ENCODE measurements at places on chromosomes 4 and X.

- peak; percentile 79 for DNase-seq
These were observed 23.7 kb downstream of the PLS3 start for GRCh38 chrX:115584696-115585095.

DNA sequence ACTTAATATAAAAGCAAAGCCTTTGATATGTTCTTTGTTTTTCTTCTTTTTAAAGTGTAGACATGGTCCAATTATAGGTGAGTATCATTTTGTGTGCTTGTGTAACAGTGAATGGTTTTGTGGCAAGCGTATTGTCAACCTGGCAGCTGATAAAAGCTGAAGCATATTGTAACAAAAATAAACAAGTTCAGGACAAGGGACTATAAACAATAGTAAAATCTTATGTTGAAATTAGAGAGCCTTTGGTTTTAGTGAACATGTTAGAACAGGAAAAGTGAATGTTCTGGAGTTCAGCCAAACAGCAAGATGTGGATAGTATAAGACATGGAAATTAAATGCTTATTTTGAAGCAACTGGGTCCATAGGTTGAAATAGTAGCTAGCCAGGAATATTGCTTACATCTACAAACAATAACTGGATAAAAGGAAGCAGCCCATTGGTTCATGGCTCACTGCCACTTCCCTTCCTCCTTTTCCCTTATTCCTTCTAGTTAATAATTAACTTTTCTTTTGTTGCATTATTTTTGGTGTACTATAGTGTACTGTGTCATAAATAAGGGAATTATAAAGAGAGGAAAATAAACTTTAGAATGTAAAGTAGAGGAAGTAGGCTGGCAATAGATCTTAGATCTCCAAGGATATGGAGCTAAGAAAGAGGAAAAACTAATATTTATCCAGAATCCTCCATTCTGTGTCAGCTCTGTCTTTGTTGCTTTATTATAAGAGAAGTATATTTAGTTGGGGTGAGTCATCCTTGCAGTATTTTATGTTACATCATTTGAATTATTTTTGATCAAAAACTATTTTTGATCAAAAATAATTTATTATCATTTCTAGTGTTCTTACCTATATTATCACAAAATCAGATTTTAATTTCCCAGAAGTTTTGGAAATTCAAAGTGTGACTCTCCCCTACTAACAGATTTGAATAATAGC lies 65.6 kb downstream of the MRPL1 start:
- no peak for DNase-seq

DNA sequence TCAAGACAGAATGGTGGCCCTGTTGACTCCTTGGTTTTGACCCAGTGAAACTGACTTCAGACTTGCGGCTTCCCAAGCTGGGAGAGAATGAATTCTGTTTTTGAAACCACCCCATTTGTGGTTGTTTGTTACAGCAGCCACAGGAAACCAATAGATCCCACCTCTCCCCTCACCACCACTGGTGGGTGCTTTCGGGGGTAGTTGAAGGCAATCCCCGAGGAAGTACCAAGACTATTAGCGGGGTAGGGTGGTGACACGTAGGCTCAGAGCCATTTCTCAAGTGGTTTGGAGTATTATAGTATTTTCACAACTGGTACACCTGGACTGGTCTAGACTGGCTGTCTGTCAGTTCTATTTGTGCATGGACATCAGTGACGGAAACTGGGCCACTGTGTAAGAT lies 189.1 kb upstream of the RBPJ start:
- DNase-seq, result no peak

DNA sequence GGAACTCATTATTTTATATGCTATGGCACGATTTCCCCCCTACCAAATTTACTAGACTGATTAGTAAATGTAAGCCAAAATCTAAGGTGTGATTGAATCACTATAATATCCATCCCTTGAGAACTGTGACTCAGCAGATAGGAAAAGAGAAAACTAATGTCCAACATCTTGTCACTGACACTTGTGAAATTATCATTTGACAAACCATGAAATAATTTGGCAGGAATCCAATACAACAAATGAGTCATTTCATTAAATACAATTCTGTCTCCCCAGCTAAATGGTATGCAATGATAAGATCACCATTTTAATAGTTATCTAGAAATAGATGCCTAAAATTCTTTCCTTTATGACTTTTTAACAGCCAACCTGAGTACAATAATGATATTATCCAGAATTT lies 462.3 kb downstream of the DMD start:
- no peak for DNase-seq

GRCh38 chr4:102355748-102356147 lies 10.5 kb upstream of the SLC39A8 start:
- DNase-seq, result no peak

DNA sequence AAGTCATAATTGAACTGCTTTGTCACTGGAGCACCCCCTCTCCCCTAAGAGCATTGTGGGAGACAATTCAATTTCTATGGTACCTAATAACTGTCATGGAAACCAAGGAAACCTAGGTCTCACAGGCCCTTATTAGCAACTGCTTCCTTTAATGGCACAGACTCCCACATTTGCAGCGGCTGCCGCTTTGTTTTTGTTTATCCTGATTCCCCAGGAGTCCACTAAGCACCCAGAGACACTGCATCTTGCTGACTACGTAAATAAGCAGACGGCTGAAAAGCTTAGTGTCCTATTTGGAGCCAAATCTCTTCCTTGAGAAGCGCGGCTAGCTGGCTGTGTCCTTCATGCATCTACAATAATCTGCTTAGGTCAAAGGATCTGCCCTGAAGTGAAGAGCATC lies 494.4 kb downstream of the TMA16 start:
- DNase-seq, result no peak

GRCh38 chrX:72685810-72686456 lies 28.2 kb downstream of the PHKA1 start:
- DNase-seq, result no peak

GRCh38 chrX:72270316-72270866 lies 6.7 kb downstream of the RPS4X start:
- no peak for DNase-seq

GRCh38 chr4:54063229-54063628 lies 1.2 kb downstream of the CHIC2 start:
- peak; percentile 78 for DNase-seq

DNA sequence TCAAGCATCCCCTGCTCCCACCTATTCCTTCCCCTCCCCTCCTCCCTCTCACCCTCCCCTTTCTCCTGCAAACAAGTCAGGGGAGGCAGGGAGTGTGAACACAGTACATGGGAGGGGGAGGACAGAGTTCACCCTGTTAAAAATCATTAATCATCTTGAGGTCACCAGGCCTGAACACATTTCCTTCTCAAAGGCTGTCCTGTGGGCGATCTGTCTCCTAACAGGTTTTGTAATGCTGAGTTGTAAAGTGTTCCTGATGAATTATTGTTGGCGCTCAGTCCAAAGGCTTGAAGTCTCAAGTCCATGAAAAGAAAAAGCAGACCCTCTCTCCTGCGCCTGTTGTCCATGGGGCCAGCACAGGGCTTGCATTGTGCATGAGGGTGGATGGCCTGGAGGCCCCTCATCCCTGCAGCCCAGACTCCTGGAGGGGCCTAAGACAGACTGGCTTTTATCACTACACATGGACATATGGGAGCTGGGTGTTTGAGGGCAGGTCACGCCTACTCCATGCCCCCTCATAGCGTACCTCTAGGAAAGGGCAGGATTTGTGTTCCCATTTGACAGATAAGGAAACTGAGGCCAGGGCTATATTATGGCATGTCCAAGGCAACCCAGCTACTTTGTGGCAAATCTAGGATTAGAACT lies 189.1 kb downstream of the RAB28 start:
- no peak for DNase-seq
